SW 1271 (cell line): ENCODE measurements at places on chromosomes 13 and 19.
A peak's percentile ranks its signal among the peaks of the same experiment; 100 is the strongest.

DNA sequence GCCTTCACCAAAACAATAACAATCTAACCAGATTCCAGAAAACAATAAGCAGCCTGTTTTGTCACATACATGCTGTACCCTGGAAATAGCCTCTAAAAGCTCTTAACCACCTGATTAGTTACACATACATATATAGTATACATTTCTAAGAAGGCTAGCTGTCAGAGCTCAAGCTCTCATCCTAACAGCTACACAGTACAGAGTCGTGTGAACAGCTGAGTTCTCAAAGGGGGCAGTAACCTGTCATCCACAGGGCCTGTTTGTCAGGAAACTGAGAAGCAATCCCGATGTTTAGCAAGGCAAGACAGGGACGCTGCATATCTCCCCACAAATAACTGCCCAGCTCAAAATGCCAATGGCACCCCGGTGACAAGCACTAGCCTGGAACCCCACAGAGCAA lies 56.9 kb downstream of the STK24 start:
- DNase-seq: no peak

DNA sequence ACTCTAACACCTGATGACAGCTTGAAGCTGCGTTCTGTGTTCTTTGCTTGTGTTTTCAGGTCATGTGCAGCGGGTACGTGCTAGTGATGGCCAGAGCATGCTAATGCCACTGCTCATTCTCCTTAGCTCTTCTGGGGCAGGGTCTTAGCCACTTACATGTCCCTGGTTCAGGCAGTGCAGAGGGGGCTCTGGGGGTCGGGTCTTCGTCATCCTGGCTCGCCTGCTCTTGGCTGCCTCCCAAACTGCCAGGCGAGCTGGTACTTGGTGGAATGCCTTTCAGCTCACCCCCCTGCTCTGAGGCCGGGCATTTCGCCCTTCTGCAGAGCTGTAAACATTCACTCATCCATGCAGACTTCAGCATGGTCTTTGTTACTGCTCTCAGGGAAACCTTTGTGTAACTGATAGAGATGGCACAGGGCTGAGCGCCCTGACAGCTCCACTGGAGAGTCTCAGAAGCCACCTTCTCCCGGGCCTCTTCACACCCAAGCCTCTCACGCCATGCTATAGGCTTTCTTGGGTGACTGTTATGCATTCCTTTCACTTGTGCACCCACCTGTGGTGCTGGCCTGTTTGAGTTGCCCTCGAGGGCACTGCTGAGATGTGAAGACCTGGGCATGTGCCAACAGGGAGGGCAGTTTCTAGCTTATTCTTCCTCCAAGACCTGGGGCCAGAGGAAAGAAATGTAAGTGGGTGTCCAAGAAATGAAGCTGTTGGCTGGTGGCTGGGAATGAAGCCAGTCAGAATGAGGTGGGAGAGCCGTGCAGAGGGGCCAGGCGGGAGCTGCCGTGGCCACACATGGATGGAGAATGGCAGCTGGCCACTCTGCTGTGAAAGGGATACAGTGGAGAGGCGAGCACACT lies 24.4 kb downstream of the FAM124A start:
- no peak for DNase-seq

- DNase-seq: no peak
These were observed 1.3 kb upstream of the SHANK1 start for GRCh38 chr19:50720921-50721381.

DNA sequence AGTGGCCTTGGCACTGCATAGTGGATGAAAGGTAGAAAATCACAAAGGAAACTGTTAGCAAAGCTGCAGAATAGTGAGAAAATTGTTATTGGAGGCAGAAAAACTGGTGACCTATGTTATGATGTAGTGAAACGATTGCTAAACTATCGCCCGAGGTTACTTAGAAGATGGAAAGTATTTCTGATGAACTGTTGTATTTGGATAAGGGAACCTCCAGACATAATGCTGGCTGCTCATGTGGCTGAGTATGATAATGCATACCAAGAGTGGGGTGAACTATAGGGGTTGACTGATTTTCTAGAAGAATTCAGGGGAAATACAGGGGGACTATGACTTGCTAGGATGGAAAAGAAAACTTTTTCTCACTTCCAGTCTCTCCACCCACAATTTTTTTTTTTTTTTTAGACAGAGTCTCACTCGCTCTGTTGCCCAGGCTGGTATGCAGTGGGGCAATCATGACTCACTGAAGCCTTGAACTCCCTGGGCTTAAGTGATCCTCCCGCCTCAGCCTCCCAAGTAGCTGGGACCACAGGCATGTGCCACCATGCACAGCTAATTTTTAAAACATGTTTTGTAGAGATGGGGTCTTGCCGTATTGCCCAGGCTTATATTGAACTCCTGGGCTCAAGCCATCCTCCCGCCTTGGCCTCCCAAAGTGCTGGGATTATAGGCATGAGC lies 4.4 kb upstream of the EID2 start:
- DNase-seq: no peak

DNA sequence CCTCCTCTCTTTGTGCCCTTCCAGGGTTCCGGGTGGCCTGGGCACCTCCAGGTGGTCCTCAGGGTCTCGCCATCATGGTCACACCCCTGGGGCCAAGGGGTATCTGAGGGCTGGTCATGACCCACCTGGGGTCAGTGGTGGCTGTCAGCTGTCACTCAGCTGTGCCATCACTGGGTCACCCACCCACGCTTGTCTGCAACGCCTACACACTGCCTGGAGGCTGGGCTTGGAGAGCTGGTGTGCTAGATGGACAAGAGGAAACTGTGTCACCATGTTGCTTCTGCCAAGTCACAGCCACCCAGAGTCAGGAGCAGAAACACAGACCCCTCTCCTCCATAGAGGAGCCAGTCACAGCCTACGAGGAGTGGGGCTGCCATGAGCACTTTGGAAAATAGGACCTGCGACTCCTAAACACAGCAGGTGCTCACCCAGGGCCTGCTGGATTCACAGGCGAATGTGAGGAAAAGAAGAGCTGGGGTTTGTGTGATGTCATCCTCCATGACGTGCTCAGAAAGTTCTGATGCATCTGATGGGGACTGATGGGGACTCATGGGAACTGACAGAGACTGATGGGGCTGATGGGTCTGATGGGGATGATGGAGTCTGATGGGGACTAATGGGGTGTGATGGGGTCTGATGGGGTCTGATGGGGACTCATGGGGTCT lies 10.7 kb upstream of the GRTP1 start:
- DNase-seq: no peak

DNA sequence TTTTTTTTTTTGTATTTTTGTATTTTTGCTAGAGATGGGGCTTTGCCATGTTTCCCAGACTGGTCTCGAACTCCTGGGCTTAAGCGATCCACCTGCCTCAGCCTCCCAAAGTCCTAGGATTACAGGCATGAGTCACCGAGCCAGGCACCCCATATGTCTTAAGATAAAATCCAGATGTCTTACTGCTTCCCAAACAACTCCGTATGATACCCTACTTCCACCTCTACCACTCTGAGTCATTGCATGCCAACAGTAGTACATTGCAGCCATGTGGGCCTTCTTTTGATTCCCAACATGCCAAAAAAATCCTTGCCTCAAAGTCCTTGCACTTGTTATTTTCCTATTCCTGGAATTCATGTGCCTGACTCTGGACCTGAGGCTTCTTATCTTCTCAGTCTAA lies 799.2 kb downstream of the GPC5 start:
- no peak for DNase-seq

GRCh38 chr13:30435911-30436451 lies 13.7 kb downstream of the UBE2L5 start:
- DNase-seq: no peak

- DNase-seq: no peak
These were observed 299.6 kb downstream of the TDRD3 start for GRCh38 chr13:60696602-60697001.

GRCh38 chr13:99250982-99251825 lies 7.0 kb downstream of the GPR18 start:
- no peak for DNase-seq

DNA sequence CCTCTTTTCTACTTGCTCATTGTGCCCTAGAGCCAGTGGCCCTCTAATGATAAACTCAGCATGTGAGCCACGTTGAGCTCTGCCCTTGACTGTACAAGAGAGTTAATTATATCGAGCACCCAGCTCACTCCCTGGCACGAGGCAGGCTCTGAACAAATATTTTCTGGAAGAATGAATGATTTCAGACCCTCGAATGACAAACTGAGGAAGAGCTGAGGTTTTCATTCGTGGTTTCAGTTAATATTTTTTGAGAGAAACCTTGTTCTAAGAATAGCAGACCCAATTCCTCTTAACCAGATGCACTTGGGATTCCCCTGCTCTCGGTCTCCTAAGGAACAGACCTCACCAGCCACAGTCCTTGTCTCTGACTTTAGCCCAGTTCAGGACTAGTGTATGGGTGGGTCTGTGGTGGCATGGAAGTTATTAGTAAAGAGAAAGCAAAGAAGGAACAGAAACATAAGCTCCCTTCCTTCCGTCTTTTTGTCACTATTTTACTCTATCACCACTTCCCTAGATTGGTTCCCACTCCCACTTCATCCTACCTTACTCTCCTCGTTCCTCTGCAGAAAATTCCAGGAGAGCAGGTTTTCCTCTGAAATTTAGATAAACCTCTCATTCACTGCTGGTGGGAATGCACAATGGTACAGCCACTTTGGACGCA lies 22.1 kb upstream of the WDFY2 start:
- no peak for DNase-seq

DNA sequence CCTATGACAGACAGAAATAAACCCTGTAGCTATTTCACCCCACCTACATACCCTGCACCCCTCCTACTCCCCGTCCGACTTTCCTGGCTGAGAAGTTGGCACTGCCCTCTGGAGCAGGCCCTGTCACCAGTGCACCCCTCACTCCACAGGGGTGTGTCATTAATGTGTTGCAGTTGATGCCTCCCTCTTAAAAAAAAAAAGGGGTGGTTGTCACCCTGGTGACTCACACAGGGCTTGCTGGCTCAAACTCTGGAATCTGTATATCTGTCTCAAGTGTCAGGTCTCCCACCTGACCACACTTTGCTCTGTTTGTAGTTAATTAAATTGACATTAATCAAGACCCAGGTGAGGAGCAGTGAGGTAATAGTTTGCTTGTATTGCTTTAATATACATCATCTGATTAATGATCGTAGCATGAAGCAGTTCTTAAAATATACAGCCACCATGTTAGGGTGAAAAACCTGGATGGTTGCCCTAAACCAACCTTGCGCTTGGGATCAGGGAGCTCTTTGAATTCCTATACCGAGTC lies 2.0 kb upstream of the GATAD2A start:
- DNase-seq: peak; percentile 23

DNA sequence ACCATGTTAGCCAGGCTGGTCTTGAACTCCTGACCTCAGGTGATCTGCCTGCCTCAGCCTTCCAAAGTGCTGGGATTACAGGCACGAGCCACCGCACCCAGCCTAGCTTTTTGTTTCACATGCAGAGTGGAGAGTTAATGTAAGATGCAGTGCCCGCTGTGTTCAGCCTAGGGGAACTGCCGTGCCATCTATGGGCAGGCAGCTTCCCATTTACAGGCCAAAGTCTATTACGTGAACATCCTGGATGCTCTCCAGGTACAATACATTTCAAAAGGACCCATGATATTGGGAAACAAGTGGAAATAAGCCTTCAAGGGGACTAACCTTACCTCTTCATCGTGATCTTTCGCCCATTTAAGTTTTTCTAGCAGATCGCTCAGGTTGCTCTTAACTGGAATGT lies 10.1 kb downstream of the POGLUT2 start:
- no peak for DNase-seq

- no peak for DNase-seq
These were observed 246.1 kb downstream of the KCNRG start for GRCh38 chr13:50261130-50261901.

DNA sequence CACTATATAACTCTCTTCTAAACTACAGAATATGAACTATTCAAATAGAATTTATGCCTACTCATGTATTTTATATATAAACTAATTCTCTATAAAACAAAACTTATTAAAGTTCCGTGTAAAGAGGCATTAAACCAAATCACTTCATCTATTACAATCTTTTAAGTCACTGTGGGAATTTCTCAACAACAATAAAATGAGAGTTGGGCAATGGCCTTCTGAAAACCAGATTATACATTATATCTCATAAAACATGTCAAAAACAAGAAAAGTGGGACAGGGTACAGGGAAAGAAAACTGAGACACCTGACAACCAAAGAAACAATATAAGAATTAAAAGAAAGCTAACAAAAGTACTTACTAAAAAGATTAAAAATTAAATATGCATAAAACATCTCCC lies 145.2 kb downstream of the DIAPH3 start:
- no peak for DNase-seq

GRCh38 chr19:31352782-31353651 lies 3.8 kb upstream of the TSHZ3 start:
- DNase-seq: no peak

DNA sequence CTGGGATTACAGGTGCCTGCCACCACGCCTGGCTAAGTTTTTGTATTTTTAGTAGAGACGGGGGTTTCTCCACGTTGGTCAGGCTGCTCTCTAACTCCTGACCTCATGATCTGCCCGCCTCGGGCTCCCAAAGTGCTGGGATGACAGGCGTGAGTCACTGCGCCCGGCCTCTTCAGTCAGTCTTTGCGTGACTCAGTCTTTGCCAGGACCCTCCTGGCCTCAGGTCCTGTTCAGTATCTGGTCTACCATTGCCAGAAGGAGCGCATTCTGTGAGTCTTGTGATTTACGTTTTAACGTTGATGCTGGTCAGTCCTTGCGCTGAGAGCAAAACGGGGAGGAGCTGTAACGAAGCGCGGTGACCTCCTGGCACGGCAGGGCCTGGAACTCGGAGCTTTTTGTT lies 7.6 kb upstream of the HMG20B start:
- no peak for DNase-seq

DNA sequence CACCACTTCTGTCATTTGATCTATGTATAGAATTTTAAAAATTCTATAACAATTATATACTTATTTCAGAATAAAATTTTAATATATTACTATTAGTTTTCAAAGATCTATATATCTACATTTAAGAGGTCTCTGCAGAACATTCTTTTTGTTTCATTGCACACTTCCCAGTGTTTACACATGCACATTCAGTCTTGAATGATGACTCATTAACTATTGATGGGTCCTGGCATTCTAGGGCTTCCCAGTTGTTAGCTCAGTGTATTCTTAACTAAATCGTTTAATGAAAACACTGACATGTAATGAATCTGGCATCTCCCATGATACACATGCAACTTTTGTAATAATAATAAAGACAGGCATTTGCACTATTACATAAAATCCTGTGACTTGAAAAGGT lies 324.6 kb downstream of the KLF12 start:
- DNase-seq: no peak

GRCh38 chr19:18204394-18205199 lies 755 bp upstream of the RAB3A start:
- DNase-seq: peak; percentile 84

DNA sequence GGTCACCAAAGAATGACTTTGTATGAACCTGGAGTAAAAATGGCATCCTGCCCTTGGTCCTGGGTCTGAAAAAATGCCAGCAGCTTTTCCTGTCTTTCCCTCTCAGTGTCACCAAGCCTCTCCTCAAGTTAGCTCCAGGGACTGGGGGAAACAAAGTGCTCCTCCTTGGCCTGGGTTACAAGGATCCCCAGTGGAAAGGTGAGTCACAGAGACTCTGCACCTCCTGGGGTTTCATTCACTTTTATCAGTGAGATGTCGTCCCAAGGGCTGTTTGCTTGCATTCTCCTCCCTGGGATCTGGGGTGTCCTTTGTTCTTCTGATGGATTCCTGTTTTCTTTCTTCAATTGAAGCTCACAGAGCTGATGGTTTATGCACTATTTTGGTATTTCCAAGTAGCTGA lies 93.2 kb upstream of the CSNK1A1L start:
- no peak for DNase-seq

- DNase-seq: no peak
These were observed 13.6 kb upstream of the ICAM3 start for GRCh38 chr19:10352764-10353671.
